Activated CD4-positive, alpha-beta memory T cell treated with anti-CD3 and anti-CD28 coated beads, Interleukin-2, amount 10 ng/mL, durations not matched to agents 7 days and 5 days (primary cell): ENCODE measurements at places on chromosomes 13 and 19.

DNA sequence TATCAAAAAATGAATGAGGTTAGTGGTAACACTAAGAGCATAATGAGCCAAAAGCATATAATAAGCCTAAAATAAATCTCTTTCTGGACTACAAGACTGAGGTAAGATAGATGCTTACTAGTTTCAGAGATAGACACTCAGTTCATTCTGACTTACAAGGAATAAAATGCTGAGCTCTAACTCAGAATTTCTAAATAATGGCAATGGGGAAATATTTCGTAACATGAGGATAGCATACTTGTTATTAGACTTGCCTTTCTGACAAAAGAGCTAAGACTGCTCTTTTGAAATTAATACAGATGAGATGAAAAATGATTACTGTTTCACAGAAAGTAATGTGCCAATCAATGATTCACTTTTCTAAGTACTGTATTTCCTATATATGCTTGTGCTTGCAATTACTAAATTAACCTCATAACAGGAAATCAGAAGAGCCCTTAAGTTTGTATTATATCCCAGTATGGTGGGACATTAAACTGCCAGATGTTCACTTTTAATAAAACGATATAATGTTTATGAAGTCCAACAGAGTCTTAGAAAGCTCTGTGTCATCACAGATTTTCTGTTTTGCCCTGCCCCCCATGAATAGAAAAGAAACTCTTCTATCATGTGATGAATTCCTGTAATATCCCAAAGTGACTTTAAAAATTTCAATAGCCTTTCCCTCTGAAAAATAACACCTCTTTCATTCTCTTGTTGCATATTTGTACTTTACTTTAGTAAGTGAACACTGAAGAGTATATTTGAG is 2771.0 kb upstream of the PCDH20 start:
- DNase-seq, result no peak

GRCh38 chr19:51259348-51260245 is 8.7 kb downstream of the SIGLECL1 start:
- DNase-seq, result peak; percentile 78

- peak; percentile 42 for DNase-seq
These were observed 897 bp downstream of the ETHE1 start for GRCh38 chr19:43525836-43526771.

- DNase-seq, result peak; percentile 72
These were observed 1.7 kb downstream of the MYO1F start for GRCh38 chr19:8575467-8575997.

DNA sequence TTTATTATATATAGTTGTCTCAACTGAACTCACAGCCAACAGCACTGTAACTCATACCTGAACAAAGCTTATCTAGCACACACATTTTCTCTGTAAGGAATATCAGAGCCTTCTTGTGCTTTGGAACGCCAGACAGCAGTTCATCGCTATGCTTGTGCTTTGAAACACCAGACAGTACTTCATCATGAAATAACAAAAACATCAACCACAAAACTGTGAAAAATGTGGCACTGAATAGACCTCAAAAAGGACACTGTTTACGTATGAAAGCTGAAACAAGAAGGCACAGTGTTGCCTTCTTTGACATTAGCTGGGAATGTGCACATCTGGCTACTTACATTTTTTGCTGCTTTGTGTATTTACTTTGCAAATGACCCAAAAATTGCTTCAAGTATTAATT is 160.2 kb downstream of the PDS5B start:
- no peak for DNase-seq
